ENCODE measurements at places on chromosomes 7 and 10. TPM values are rescaled to one million over a fixed set of nuclear protein-coding genes. Genes with fewer than 3 reads are reported as not detected.

Gene SORBS1
- total RNA-seq, result 0.91 TPM

Gene TMEM140
- 1.0 TPM for total RNA-seq

Gene IDI2
- not detected for total RNA-seq

Gene TYW1B
- total RNA-seq, result 3.1 TPM

Gene DOCK1
- 24.2 TPM for total RNA-seq

Gene COBL
- total RNA-seq, result 4.7 TPM

Gene SPDYE11
- not detected for total RNA-seq

Gene TDRD1
- total RNA-seq, result not detected

Gene NANOS1
- 2.2 TPM for total RNA-seq

Gene VPS26A
- total RNA-seq, result 51.6 TPM

Gene ZNF138
- 3.3 TPM for total RNA-seq

Gene ADRB1
- 0.94 TPM for total RNA-seq

Gene TMEM176B
- 0.05 TPM for total RNA-seq

Gene CALML3
- total RNA-seq, result not detected

Gene GNAI1
- 41.7 TPM for total RNA-seq

Gene ARHGEF5
- total RNA-seq, result 1.7 TPM

Gene NODAL
- total RNA-seq, result not detected

Gene CLDN3
- 3.8 TPM for total RNA-seq

Gene BCCIP
- 116 TPM for total RNA-seq

Gene MLXIPL
- total RNA-seq, result 1.3 TPM

Gene NUDT13
- 3.3 TPM for total RNA-seq

Gene SKIDA1
- 1.6 TPM for total RNA-seq

Gene TRIM73
- total RNA-seq, result 2.0 TPM

Gene CYP3A5
- 1.4 TPM for total RNA-seq

Gene DENND11
- total RNA-seq, result 6.0 TPM

Gene ZNF248
- total RNA-seq, result 4.7 TPM

Gene NKX2-3
- total RNA-seq, result not detected

Gene UFSP1
- 4.7 TPM for total RNA-seq

Gene CALN1
- not detected for total RNA-seq

Gene TPK1
- total RNA-seq, result 2.7 TPM

Gene ENKUR
- 0.27 TPM for total RNA-seq

Gene LIPA
- total RNA-seq, result 60.3 TPM

Gene CFAP69
- 1.6 TPM for total RNA-seq

Gene ZNF487
- 5.8 TPM for total RNA-seq

Gene ADRA2A
- 0.07 TPM for total RNA-seq

Gene TAS2R4
- total RNA-seq, result 0.26 TPM

Gene DGKI
- 0.31 TPM for total RNA-seq

Gene PRPS1L1
- not detected for total RNA-seq

Gene FXYD4
- not detected for total RNA-seq

Gene FZD1
- total RNA-seq, result 2.5 TPM

Gene NPVF
- total RNA-seq, result not detected

Gene KIAA1217
- 3.2 TPM for total RNA-seq

Gene SEMA3D
- 0.05 TPM for total RNA-seq

Gene CNPY1
- not detected for total RNA-seq

Gene SPDYE16
- not detected for total RNA-seq

Gene MEST
- 42.3 TPM for total RNA-seq

Gene TAC1
- not detected for total RNA-seq

Gene ZRANB1
- 7.9 TPM for total RNA-seq
